ENCODE measurements at places on chromosomes 11 and 22.
A peak's percentile ranks its signal among the peaks of the same experiment; 100 is the strongest.

DNA sequence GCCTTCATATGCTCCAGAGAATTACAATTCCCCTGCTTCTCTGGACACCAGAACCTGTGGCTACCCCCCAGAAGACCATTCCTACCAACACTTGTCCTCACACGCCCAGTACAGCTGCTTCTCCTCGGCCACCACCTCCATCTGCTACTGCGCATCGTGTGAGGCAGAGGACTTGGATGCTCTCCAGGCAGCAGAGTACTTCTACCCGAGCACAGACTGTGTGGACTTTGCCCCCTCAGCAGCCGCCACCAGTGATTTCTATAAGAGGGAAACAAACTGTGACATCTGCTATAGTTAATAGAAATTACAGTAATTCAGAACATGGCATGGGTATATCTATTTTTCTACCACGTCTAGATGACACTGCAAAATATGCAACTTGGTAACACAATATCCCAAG is 9.8 kb downstream of the POU2AF3 start:
- DNase-seq = peak; percentile 93

GRCh38 chr11:118629761-118630661 is 22.6 kb downstream of the PHLDB1 start:
- peak; percentile 60 for DNase-seq

GRCh38 chr22:17931400-17931825 is 92.9 kb downstream of the MICAL3 start:
- no peak for DNase-seq

DNA sequence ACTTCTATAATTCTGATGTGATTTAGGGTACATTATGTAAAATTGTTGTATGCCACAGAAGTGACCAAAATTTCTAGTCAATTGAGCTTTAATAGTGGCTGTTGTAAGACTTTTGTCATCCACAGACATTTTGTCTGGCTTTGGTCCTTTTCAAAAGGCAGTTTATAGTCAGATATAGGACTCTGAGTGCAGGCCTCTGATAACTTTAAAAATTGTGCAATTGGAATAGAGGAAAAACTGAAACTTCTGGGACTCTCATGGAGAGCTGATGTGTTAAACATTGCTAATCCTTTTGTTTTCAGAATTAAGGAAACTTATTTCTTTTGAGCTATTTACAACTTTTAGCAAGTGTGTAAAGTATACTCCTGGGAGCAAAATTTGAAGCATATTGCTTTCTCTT is 9.0 kb upstream of the MRPL17 start:
- no peak for DNase-seq

DNA sequence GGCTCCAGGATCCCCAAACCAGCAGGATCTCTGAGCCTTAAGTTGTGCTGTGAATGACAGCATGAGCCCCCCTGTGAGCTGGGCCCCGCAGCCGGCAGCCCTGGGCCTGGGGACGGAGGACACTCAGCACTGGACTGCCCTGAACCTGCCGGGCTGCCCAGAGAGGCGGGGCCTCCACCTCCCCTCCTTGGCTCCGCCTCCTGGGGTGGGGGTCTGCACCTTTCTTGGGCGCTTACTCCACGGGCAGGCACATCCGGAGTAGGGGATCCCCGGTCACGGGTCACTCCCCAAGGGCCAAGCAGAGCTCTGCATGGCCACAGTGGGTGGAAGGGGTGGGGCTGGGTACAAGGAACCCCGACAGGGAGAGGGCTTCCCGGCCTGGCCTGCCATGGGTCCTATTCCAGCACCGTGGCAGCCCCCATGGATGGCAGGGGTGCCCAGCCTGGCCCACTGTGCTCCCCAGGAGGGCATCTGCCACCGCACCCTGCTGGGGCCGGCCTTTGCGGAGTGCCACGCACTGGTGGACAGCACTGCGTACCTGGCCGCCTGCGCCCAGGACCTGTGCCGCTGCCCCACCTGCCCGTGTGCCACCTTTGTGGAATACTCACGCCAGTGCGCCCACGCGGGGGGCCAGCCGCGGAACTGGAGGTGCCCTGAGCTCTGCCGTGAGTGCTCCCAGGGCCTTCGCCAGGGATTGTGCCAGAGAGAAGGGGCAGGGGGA is 5.4 kb downstream of the MUC5B start:
- no peak for DNase-seq

DNA sequence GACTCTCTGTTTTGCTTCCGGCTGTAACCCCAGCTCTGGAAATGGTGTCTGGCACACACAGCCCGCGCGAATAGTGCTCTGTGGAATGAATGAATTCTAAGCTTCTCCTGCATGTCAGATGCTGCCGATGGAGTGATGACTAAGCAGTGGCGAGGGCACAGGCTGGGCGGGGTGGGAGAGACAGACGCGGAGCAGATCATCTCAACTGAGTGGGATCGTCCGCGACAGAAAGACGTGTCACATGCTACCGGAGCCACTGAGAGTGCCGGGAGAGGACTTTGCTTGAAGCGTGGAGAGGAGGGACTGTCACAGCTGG is 334.5 kb downstream of the CTTN start:
- DNase-seq = no peak

DNA sequence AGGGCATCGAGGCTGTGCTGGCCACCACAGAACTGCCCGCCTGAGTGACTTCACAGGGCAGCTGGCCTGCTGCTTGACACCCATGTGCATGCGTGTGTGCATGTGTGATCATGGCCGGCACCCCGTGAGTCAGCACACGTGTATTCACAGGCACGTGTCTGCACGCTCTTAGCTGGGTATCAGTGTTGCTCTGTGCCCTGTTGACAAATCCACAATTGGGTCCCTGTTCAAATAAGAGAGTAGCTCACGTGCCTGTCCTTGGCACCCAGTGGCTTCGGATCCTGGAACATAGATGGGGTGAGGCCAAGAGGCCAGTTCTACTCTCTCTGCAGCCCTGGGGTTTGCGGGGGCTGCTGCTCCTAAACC is 14.0 kb downstream of the B3GAT1 start:
- no peak for DNase-seq

- no peak for DNase-seq
Measured at GRCh38 chr22:40352763-40353162, 6.5 kb downstream of the ADSL start.

GRCh38 chr22:38176170-38176741 is 5.4 kb downstream of the PLA2G6 start:
- peak; percentile 69 for DNase-seq

GRCh38 chr22:36291831-36292740 is 39.2 kb downstream of the APOL1 start:
- no peak for DNase-seq

DNA sequence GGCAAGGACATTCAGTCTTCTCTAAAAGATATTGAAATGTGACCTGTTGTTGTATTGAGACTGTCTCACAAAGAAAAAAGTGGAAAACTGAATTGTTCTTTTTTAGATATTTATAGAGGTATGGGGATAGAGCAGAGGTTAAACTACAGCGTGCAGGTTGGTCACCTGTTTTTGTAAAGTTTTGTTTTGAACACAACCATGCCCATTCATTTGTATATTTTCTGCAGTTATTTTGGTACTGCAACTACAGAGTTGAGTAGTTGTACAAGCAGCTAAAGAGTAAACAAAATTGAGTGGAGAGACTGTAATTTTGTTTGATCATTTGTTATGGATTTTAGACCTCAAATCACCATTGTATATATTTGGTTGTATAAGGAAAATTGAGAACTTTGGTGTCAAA is 11.3 kb downstream of the EED start:
- DNase-seq = no peak

DNA sequence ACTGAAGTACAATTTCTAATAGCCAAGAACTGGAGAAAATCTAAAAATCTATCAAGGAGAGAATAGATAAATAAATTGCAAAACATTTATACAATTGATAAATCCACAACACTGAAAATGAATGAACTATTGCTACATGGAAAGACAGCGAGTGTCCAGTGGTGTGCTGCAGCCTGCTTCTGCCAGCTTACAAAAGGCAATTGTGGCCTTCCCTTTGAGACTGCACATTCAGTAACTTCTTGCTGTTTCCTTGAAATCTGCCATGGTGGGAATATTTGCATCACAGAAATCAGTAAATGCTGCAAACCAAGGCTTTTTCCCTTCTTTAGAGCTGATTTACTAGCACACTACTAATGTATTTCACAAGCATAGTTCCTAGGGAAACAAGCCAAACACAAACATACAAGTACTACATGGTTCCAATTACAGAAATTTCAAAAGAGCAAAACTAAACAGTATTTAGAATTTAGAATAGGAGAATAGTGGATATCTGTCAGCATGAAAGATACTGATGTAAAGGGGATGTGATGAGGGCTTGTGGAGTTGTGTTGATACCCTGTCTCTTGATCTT is 76.9 kb upstream of the TRIM77 start:
- no peak for DNase-seq

DNA sequence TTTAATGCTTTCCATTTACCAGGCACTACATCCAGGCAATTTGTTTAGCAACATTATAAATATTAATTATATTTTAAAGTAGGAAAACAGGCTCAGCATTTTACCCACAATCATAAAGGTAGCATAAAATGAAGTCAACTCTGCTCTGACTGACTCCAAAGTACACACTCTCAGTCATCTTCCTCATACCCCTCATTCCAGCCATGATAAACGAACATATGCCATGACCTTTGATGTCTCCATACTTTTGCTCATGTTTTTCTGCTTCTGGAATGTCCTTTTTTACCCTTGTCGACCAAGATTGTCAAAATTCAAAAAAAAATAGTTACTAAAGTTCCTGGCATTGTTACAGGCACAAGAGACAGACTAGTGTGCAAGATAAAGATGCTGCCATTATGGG is 77.7 kb upstream of the SOX6 start:
- DNase-seq = no peak

GRCh38 chr11:86115542-86116385 is 46.9 kb upstream of the PICALM start:
- no peak for DNase-seq

GRCh38 chr22:22154040-22154439 is 90.5 kb upstream of the VPREB1 start:
- no peak for DNase-seq

GRCh38 chr11:76026281-76026680 is 180.0 kb downstream of the WNT11 start:
- DNase-seq = no peak

- DNase-seq = peak; percentile 45
Measured at GRCh38 chr11:99911116-99911515, 776.0 kb upstream of the ARHGAP42 start.

- DNase-seq = peak; percentile 36
Measured at GRCh38 chr11:57546869-57547475, 9.6 kb downstream of the SMTNL1 start.

DNA sequence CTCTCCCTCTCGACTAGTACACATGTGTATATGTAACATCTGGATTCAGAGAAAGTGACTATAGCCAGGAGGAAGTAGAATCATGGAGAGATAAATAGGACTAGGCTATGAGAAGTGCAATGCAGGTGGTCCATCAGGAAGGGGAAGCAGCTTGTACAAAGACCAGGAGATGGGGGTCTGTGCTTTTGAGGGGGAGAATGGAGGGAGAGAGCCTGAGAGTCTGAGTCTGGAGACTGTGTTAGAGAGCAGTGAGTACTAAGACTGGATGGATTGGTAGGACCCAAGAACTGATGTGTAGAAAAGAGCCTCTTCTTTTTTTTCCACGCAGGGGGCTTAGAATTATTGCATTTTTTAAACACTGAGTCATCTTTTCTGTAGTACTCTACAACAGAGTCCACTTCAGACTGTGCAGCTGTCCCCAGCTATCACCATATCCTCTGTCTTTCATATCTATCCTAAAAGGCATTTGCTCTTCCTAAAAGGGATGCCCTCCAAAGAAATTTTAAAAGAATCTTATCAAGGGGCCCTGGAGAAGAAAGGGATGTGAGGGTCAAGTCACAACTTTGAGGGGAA is 80.4 kb downstream of the BDNF start:
- DNase-seq = no peak
